CD4-positive, alpha-beta T cell treated with Interleukin-15 for 4 hours (primary cell): ENCODE measurements at places on chromosomes 7 and 10.
A peak's percentile ranks its signal among the peaks of the same experiment; 100 is the strongest.

DNA sequence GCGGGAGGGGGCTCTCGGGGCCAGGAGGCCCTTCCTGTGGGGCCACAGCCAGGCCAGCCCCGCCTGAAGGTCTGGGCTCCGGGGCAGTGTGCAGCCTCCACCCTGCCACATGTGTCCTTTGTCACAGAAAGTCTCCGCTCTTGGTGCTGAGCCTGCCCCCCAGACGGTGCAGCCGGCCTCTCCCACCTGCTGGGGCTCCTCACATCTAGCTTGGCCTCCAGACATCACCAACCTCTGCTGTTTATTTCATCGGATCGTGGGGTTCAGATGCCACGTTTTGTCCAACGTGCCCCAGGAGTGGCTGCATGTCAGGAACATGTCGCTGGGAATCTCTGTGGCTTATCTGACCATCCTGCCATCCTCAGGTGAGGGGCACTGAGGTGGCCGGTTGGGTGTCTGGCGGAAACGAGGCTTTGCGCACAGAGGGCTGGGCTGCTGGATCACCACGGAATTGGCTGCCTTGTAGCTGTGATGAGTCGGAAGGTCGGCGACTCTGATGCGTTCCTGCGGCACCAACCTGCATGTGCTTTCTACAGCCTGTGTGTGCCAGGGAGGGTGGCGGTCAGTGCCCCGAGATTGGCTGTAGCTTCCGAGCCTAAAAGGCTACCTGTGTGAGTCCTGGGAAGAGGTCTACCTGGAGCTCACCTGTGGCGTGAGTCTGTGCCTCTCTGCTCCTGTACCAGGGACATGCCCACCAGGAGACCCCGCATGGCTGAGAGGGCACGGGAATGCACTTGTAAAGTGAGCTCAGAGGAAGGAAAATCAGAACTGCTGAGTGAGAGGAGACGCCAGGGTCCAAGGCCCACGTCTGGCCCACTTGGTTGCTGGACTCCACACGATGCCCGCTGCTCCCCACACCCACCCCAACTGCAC, 316.4 kb downstream of the DNAJB6 start:
- DNase-seq = no peak

DNA sequence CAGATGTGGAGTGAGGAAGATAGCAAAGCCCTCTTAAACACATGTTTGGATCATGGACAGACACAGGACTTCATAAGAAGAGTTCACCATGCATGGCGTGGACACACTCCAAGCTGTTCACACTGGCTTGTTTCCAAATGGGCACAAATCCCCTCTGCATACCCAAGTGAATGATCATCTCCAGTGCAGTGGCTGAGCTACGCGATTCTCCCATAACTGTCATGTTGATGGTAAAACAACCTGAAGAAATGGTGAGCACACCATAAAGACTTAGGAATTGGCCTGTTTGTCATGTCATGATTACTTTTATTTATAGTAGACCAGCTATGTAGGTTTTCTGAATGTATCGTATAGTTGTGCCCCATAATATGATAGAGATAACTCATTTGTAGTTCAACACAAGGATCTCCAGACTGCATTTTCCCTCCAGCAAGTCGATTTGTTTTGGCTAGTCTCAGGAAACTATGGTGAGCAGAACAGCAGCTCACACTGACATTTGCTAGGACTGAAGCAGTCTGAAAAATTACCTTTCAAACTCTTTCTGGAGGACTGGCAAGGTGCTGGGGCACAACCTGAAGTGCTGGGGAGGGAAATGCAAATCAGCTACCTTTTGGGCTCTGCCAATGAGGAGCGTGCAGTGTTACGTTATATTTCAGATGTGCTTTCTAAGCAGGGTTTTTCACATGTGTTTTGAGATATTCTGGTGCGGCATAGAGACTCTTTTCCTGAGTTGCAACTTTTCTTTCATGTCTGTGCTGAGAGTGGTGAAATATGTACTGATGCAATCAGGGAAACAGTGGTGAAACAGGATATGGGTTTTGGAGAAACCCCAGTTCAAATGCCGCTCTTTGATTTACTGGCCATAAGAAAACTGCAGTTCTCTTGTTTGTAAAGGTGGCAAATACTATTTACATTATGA, 629.6 kb upstream of the DPP6 start:
- DNase-seq = no peak

GRCh38 chr10:47029181-47030009, 118.2 kb downstream of the PTPN20 start:
- DNase-seq = no peak

DNA sequence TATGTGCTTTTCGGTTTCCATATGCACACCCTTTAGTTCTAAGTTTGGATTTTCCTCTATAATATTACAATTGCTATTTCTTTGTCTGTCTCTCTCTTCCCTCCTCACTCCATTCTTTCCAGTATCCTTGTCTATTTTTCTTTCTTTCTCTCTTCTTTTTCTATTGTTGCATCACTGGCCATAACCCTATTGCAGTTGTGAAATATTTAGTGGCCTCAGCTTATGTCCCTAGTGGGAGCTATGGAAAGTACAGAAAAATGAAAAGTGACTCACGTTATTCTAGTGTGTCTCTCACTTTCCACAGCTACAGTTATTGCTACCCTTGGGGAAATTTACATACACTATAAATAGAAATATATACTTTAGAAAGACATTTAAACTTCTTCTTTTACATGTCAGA, 59.1 kb downstream of the CNTNAP2 start:
- no peak for DNase-seq

- no peak for DNase-seq
These were observed 56.5 kb upstream of the ADRB1 start for GRCh38 chr10:113987156-113987555.

DNA sequence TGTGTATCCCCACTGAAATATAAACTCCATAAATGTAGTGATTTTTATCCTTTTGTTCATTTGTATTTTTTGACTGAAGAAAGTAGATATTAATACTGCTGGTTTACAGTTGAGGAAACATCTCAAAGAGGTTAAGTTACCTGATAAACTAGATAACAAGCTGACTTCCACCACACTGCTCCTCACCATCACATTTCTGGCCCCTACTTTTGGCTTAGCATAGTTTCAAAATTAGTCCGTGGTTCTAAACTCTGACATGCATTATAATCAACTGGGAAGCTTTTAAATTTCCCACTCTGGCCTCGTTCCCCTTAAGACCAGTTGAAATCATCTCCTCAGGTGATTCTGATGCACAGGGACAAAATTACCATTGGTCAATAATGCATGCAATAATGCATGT, 43.5 kb downstream of the ANKIB1 start:
- no peak for DNase-seq

GRCh38 chr7:54336800-54337199, 205.4 kb upstream of the VSTM2A start:
- no peak for DNase-seq

DNA sequence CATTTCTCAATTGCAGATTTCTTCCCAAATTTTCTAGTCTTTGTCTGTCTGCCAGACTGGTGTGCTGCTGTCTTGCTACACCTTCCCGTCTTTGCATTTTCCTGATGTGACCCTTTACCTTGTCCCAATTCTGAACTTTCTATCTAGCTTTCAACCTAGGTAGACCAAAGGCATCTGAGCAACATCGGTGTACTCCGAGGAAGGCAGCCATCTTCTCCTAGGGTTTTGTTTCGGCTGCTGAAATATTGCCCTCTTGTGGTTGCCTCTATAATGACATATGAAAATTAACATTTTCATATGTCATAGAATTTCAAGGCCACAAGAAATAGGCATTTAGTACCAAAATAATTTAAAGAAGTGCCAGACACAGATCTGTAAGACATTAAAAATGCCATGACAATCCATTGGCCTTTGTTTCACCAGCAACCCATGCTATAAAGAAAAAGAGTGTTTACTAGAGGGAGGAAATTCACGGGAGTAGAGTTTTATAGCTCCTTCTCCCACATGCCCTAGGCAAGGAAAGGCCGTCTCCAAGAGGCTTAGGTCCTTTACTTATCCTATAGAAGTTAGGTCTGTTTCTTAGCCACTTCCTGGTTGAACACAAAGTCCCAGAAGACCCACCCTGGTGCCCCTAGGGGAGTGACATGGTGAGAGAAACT, 23.4 kb downstream of the OR9A2 start:
- peak; percentile 74 for DNase-seq

GRCh38 chr7:132105096-132105495, 471.2 kb downstream of the PLXNA4 start:
- DNase-seq = no peak

DNA sequence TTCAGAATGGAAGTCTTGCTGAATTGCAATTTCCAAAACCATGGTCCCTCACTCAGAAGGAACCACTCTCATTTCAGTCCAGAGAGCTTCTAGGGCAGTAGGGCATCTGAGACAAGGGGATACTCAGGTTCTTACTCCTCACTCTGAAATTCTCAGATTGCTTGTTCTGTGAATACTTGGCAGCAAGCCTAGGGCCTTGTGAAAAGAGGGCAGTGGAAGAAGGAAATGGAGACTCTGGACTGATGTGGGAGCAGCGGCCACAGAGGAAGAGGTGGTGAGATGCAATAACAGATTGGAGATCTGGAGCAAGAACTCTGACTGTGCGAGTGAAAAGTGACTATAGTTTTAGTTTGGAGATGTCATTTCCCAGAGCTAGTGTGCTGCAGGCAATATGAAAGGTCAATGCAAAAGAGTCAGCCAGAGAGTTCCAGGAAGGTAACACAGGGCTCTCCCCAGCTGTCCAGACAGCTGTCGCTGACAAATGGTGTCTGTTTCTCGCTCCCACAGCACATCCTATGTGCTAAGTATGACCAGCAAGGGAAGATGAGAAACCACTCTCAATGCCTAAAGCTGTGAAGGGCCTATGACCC, 291.6 kb upstream of the KIAA1217 start:
- DNase-seq = no peak

DNA sequence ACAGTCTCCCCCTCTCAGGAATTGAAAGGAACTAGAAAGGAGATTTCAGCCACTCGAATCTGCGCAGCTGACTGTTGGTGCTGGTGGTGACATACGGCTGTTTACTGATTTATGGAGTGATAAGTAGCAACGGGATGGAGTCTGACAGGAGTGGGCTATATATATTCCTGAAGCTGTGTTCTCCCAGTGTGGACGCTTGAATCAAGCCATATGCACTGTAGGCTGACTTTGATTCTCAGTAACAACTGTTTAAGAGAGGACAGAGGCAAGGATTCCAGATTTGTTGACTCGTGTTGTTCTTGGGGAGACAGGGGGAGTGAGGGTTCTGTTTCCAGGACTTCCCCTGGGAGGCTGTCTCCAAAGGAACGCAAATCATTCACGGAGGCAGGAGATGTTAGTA, 260.1 kb upstream of the AUTS2 start:
- no peak for DNase-seq

- DNase-seq = peak; percentile 36
These were observed 58.1 kb downstream of the FHIP2A start for GRCh38 chr10:114879541-114880158.

DNA sequence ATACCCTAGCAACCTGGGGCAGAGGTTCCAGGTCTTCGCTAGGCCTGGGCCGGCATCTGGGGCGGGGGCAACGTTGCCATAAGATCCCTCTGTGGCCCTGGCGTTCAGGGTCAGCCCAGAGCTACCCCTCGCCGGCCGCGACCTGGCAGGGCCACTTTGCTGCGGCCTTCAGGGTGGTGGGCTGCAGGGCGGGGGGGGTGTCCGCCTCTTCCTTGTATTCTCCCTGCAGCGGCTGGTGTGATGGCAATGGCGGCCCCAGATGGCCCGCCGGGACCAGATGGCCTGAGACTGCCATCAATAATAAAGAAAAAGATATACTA, 539.2 kb upstream of the POT1 start:
- no peak for DNase-seq
